ENCODE measurements at places on chromosomes 11 and 22.

DNA sequence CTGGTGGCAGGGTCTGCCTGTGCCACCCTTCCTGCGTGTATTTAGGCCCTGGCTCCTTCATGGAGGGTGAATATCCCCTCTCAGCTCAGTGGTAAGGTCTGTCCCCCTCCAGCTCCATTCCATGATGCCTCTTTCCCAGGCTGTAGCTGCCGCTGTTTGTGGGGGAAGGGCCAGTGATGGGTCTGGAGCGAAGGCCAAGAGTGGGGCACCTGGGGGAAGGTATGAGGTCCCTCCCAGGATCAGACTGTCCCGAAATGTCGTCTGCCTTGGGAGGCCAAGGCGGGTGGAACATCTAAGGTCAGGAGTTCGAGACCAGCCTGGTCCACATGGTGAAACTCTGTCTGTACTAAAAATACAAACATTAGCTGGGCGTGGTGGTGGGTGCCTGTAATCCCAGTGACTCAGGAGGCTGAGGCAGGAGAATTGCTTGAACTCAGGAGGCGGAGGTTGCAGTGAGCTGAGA lies 1.1 kb downstream of the CD151 start:
- DNase-seq: no peak

GRCh38 chr11:8905528-8906165 lies 5.3 kb upstream of the AKIP1 start:
- no peak for DNase-seq

GRCh38 chr11:78259777-78260487 lies 71.2 kb downstream of the USP35 start:
- DNase-seq: no peak

GRCh38 chr11:12386745-12387144 lies 9.4 kb downstream of the PARVA start:
- DNase-seq: no peak

DNA sequence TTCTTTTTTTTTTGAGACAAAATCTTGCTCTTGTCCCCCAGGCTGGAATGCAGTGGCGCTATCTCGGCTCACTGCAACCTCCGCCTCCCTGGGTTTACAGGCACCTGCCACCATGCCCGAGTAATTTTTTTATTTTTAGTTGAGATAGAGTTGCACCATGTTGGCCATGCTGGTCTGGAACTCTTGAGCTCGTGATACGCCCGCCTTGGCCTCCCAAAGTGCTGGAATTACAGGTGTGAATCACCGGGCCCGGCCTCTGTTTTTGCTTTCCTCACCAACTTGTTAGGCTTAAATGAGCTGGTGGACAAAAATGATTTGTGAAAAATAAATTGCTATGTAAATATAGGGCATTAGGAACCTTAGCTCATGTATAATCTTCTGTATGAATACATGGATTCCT lies 3.5 kb downstream of the MEI1 start:
- DNase-seq: no peak

GRCh38 chr11:122632181-122632824 lies 23.2 kb upstream of the UBASH3B start:
- no peak for DNase-seq

GRCh38 chr11:67610302-67610868 lies 3.6 kb downstream of the NDUFV1 start:
- DNase-seq: no peak

GRCh38 chr11:75490221-75491181 lies 35.2 kb downstream of the GDPD5 start:
- DNase-seq: no peak

DNA sequence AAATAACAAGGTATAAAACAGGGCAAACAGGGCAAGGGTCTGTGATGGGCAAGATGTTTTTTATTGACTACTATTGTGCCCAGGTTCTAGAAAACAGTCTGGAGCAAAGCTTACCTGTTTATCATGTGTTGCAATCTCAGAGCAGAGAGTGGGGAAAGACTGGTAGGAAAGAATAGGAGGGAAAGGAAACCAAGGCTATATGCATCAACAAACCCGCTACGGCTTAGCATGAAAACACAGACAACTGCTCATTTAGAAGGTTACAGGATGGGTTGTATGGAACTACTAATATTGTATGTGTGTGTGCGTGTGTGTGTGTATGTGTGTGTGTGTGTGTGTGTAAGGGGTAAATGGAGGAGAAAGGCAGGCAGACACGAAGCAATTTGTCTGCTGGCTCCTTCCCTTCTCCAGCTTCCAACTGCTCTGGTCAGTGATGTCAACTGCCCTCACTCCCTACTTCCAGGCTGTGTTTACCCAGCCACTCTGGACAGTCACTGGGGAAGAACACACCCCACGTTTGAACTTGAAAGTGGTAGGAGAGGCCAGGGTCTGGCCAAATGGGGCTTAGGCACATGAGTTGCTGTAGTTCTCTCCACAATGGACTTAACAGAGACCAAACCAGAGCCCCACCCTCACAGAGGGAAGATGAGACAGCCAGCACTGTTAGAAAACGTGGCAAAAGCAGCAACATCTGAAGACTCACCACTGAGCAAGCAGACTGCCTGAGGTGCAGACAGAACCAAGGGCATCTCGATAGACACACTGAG lies 47.0 kb downstream of the GAB2 start:
- no peak for DNase-seq

GRCh38 chr11:91984033-91984584 lies 240.5 kb upstream of the FAT3 start:
- DNase-seq: no peak

GRCh38 chr11:75214411-75214821 lies 26.2 kb upstream of the TPBGL start:
- DNase-seq: peak; percentile 82

DNA sequence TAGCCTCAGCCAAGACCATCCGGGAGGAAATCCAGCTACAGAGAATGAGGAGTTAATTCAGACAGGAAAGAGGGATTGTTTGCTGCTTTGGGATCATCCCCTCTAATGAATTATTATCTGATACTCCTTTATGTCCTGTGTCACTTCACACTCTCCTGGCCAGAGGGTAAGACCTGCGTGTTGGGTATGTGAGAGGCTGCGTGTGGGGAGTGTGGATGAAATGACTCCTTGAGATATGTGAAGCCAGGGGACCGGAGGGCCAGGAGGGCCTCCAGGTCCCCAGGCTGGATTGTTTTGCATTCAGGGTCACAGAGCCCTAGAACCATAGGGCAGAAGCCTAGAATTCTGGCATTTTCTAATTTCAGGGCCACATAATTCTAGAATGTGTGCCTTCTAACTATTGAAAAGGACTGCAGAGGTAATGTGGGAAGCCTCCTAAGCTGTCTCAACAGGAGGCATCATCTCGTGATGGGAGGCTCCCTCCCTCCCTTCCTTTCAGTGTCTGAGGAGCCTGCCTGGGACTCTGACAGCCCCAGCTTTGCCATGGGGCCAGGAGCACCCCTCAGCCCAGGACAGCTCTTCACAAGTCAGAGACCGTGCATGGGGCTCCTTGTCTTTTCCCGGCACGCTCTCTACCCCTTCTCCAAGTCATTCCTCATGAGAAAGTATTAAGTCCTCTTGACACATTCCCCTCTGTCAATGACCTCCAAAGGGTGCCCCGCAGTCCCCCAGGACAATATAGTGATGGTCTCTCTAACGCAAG lies 3.7 kb downstream of the TPBGL start:
- no peak for DNase-seq

DNA sequence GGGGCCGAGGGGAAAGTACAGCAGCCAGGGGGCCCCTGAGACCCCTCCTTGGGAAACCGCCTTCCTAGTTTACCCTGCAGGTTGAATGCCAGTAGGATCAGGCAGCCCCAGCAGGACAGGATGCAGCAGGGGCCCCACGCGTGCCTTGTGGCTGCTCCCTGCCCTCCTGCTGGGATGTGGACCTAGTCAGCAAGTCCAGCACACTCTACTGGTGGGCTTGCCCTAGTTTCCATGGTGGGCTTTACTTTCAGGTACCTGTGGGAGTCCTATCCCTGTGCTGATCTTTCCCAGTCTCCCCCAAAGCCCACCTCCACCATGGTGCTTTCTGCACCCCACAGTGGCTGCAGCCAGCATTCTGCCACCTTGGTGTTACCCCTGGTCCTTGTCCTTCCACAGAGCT lies 22.2 kb downstream of the SHISA8 start:
- no peak for DNase-seq

- peak; percentile 91 for DNase-seq
These were observed 8.3 kb downstream of the NDUFV1 start for GRCh38 chr11:67614730-67615714.

- no peak for DNase-seq
These were observed 2.1 kb downstream of the PAMR1 start for GRCh38 chr11:35523331-35523768.

DNA sequence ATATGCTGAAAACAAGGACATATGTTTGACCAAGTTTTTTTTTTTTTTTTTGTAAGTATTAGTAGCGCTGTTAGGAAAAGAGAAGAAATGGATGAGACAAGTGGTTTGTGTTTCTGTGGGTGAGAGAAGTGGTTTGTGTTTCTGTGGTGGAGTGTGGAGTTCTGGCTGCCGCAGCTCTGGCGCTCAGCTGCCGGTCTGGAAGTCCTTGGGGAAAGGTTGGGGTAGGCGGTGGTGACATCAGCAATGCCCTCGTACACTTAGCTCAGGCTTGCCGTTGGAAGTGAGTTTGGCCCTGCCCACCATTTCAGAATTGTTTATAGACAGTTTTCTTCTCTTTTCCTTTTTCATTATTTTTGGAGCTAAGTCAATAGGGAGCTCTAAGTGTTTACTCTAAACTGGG lies 116.6 kb downstream of the TBC1D22A start:
- no peak for DNase-seq

DNA sequence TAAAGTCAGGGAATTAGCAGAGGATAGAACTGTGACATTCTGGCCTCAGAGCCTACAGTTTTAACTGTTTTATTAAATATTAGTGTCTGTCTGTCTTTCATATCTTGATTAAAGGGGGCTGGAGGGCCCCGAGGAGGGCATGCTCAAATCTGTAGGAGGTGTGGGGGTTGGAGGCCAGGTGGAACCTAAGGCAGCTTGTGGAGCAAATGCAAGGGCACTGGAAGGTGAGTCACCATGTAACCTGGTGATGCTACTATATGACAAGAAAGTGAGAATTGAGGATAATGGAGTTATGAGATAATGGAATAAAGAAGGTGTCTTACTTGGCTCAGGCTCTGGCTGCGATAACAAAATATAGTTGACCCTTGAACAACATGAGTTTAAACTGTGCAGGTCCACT lies 27.3 kb upstream of the TMEM86A start:
- no peak for DNase-seq

GRCh38 chr11:70423523-70424505 lies 25.5 kb downstream of the CTTN start:
- DNase-seq: no peak

DNA sequence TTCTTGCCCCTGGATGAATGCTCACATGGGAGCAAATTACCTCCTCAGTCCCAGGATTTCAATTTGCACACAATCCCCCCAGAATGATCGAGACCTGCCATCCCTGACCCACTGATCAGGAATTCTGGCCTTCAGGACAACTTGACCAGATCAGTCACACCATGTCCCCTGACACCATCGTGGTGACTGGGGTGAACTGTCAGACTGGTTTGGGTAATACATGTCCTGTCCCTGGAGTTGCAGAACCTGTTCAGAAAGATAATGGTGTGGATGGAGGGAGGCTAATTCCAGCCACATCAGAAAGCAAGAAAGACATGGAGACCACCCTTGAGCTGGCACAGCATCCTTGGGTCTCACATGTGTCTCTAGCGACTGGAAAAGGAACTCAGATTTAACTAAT lies 57.9 kb upstream of the TOP3B start:
- no peak for DNase-seq

DNA sequence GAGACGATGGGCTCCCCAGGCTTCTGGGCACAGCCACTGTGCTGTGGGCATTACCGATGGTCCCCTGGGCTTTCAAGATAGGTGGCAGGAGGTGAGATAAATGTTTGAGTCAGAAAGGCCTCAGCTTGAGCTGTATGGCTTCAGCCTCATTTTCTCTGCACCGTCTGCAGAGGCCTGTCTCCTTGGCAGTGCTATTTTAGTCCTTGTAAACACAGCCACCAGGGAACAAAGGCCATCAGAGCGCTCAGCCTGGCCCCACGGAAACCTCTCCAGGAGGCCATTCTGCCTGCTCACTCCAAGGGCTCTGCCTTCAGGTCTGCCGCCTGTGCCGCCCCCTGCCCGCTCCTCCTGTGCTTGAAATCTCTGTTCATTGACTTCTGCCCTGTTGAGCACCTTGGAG lies 1424.9 kb downstream of the TBC1D22A start:
- DNase-seq: no peak

DNA sequence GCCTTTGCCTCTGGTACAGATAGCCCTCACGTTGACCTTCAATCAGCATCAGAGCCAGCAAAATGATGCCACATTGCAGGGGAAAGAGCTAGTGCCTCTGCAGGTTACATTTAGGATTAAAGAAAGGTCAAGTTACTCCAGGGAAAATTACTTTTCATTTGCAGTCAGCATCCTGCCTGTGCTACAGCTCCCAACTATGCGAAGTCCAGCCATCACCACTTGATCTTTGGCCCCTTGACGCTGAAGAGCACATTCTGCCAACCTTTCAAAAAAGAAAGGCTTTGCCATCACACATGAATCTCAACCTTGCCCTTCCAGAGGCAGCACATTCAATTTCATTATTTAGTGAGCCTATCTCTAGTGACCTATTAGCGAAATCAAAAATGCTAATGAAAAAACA lies 11.3 kb downstream of the FJX1 start:
- DNase-seq: no peak

GRCh38 chr11:56251954-56252353 lies at the start of gene OR5T3:
Gene OR5T3 (plus strand): TSS chr11:56252254. CDS start chr11:56252254, 0 bp downstream.
- no peak for DNase-seq

GRCh38 chr22:32165681-32166080 lies 6.6 kb upstream of the C22orf42 start:
- DNase-seq: no peak

GRCh38 chr11:3901249-3902025 lies 46.0 kb downstream of the STIM1 start:
- no peak for DNase-seq

DNA sequence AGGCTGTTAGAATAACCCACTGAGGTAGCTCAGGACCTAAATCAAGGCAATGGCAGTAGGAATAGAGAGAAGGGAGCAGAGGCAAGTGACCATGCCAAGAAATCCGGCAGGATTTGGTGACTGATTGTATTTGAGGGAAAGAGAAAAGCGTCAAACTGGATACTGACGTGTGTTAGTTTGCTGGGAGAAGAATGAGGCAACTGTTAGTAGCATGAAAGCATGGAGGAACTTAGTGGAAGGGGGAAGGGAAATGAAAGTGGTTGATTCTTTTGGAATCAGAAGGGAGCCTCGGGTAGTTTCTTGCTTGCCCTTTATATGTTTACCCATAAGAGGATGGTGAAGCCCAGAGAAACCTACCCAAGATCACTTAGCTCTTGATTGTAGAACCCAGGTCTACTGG lies 8.3 kb downstream of the PPFIBP2 start:
- DNase-seq: no peak

- DNase-seq: no peak
These were observed 43.0 kb downstream of the OSBPL5 start for GRCh38 chr11:3121931-3122774.

GRCh38 chr11:70087446-70088167 lies 9.5 kb downstream of the ANO1 start:
- peak; percentile 59 for DNase-seq

DNA sequence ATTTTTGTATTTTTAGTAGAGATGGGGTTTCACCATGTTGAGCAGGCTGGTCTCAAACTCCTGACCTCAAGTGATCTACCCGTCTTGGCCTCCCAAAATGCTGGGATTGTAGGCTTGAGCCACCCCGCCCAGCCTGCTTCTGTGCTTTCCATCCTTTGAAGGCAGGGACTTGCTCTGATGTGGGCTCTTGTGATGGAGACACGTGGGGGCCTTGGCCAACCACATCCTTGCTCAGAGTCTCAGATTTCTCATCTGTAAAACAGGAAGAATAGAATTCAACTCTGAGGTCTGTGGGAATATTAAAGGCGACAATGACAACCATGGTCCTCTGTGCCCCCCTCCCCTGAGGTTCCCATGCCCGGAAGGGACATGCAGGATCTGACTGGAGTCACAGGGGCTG lies 3.8 kb upstream of the GGA1 start:
- no peak for DNase-seq
